ENCODE measurements at places on chromosomes 7 and 10.

- DNase-seq = no peak
These were observed 25.2 kb downstream of the OGDH start for GRCh38 chr7:44631458-44632115.

DNA sequence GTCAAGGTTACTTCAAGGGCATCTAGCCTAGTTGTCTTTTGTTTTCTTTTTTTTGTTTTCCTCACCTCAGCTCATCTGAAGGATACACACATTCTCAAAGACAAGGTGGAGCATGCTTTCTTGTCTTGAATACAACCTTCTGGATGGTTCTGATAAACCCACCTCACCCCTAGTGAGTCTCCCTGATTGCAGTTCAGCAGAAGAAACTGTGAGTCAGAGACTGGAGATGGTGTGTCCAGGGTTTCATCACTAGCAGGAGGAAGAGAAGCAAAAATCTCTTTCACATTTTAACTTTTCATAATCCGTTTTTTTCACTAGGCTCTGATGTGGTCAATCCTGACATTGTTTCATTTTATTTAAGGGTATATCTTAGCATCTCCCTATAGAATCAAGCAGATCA, 143.0 kb upstream of the NRBF2 start:
- no peak for DNase-seq

- no peak for DNase-seq
These were observed 18.8 kb upstream of the TLL2 start for GRCh38 chr10:96532523-96532922.

DNA sequence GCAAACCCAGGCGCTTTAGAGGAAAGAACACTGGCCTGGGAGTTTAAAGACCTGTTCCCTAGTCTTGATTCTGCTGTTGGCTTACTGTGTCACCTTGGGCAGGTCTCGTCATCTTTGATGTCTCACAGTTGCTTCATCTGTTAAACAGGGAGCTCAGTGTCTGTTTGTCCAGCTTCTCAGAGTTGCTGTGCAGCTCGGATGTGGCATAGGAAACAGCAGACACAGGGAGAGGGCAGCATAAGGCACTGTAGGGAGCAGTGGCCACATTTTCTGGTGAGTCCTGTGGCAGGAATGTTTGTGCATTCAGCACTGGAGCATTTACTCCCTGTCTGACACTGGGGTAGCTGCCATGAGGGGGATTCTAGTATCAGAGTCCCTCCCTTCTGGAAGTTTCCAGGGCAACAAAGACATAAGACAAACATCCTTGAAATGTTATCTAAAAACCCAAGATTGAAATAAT, 2.0 kb downstream of the REPIN1 start:
- DNase-seq = no peak

DNA sequence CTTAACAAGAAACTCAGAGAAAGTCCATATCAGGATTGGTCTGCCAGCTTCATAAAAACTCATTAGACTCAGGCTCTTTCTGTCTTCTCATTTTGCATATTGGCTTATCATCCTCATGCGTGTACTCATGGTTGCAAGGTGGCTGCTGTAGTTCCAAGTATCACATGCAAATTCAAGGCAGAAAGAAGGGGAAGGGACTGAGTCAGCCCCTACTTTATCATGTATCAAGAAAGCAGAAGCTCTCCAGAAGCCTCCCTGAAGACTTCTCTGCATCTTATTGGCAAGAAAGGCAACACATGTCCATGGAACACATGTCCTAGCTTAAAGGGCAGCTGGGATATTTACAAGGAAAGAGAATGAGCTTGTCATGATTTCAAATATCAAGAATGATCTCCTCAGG, 19.4 kb upstream of the EZH2 start:
- DNase-seq = no peak

DNA sequence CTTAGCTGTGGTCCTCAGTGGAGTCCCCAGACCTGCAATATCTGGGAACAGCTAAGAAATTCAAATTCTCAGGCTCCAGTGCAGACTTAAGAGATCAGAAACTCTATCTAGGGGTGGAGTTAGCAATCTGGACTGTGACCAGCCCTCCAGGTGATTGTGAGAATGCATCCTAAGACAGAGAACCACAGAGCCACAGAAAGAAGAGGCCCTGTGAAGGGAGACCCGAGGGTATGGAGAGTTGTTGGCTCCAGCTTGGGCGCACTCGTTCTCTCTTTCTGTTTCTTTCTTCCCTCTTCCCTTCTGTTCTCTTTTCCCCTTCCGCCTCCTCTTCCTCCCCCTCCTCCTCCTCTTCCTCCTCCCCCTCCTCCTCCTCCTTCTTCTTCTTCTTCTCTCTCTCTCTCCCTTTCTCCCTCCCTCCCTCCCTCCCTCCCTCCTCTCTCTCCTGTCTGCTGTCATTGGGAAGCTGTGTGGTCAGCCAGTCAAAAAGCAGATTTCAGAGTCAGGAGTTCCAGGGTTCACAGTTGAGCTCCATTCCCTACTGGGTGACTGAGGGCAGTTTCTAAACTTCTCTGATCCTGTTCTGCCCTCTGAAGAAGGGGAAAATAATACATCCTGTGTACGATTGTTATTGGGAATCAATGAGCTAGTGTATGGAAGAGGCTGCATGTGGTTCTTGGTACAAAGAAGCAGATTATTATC, 62.1 kb upstream of the STEAP1B start:
- no peak for DNase-seq

GRCh38 chr7:29236071-29236580, 41.6 kb downstream of the CHN2 start:
- DNase-seq = no peak

DNA sequence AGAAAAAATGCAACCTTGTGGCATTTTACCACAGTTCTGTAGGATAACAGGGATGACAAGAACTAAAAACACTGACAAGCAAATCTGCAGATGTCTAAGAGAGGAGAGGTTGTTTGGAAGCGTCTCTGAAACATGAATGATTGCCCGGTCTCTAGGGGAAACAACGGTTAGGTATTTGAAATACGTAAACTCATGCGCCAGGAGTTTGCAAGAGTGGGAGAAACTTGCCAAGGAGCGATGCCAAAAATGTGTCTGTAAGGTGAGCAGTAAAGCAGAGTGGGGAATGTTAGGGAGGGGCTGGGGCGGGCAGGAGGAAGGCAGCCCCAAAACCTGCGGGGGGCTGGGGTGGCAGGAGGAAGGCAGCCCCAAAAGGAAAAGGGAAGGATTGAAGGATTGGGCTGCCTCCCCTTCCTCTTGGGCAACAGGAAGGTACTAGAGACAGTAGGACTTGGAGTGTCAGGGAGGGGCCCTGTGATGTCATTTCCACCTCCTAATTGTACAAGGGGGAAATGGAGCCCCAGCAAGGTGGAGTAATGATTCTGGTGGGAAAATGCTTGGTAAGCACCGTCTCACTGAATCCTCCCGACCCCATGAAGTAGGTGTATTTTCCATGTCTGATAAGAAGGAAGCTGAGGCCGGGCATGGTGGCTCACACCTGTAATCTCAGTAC, 33.2 kb upstream of the PLEKHA1 start:
- no peak for DNase-seq

DNA sequence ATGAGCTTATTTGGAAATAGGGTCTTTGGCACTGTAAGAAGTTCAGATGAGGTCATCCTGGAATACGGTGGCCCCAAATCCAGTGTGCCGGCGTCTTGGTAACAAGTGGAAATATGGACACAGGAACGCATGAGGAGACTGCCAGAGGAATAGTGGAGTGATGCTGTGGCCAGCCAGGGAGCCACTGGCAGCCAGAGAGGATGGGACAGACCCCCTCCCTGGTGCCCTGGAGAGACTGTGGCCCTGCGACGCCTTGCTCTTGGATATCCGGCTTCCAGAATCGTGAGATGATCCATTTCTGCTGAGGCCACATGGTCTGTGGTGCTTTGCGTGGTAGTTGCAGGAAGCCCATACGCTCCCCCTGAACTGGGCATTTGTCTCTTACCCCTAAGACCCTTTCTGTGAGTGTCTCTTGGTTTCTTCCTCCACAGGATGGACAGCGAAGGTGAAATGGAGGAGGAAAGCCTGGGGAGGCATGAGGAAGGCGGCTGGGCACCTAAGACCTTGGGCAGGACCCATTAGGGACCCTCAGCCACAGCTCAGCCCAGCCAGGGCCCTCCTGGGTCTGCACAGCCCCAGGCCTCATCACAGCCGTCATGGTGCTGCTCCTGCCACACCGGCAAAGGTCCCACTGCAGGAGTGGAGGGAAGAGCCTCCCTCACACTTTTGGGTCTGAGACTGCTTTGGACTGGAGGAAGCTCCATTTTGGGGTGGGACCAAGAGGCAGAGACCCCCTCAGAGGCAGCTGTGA, 53.6 kb downstream of the INSIG1 start:
- DNase-seq = no peak

GRCh38 chr7:101250324-101250723, 5.4 kb upstream of the FIS1 start:
- DNase-seq = no peak

DNA sequence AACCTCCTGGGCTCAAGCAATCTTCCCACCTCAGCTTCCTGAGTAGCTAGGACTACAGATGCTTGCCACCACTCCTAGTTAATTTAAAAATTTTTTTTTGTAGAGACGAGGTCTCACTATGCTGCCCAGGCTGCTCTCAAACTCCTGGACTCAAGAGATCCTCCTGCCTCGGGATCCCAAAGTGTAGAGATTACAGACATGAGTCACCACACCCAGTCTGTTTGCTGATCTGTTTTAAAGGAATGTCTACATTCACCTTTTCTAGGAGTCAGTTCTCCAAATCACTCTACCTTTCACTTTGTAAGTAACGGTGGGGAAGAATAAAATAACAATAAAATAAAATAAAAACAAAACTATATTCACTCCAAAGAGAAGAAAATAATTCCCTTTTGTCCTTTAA, 86.6 kb upstream of the AGBL3 start:
- no peak for DNase-seq

GRCh38 chr10:436911-437665, 252.4 kb downstream of the DIP2C start:
- no peak for DNase-seq

GRCh38 chr7:105006367-105007136, 7.5 kb upstream of the KMT2E start:
- DNase-seq = no peak

Measured in T-helper 9 cell (primary cell).